CD4-positive, alpha-beta T cell (primary cell): ENCODE measurements at places on chromosomes 4 and X. TPM values are rescaled to one million over a fixed set of nuclear protein-coding genes. Genes with fewer than 3 reads are reported as not detected.

DNA sequence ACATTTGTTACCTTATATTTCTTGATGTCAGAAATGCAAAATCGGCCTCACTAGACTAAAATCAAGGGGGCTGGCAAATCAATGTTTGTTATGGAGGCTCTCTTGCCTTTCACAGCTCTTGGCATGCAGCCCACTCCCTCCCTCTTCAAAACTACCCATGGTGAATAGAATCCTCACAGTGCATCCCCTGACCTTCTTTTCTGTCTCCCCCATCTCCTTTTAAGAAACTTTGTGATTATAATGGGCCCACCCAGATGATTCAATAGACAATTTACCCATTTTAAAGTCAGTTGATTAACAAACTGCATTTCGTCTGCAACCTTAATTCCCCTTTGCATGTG lies 184.0 kb downstream of the PCDH7 start:
- DNase-seq, result no peak

GRCh38 chrX:138914767-138915166 lies 203.2 kb upstream of the FGF13 start:
- DNase-seq, result no peak

GRCh38 chr4:55947254-55947882 lies 1.4 kb upstream of the CEP135 start:
- no peak for DNase-seq

STPG2 gene
- total RNA-seq, result 0.22 TPM

DNA sequence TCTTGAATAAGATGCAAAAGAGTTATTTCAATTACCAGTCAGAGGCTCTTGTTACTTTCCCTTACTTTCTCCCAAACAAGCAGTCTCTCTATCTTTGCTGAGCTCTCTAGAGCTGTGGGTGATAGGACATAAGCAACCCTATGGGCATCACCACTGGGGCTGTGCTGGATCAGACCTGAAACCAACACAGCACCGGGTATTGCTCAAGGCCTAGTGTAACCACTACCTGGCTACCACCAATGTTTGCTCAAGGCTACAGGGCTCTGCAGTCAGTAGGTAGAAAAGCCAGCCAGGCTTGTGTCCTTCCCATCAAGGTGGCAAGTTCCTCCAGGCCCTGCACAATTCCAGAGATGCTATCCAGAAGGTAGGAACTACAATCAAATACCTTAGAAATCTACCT lies 35.3 kb upstream of the AGTR2 start:
- no peak for DNase-seq

DNA sequence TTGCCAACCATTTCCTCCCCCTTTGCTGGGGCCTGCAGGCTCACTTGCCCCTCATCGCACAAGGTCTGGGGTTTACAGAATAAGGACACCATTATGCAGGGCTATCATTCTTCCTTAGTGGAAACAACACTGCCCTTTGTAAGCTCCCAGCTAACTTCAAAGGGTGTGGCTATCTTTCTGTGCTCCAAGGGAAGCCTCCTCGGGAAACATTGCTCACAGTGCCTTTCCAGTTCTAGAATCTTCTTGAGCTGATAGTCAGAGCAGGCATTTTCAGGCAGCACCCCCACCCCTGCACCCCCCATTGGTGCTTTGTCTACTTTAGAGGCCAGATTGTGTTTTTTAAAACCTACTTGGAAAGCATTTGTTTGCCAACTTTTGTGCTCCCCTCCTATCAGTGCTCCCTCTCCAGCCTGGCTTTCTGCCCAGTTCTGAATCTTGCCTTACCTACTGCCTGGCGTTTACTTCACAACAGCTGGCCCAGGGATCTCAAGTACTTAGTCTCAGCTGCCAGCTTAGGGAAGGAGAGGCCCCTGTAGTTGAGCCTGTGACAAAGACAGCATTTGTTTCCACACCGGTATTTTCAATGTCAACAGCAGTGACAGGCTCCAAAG lies 53.5 kb downstream of the PLAC1 start:
- DNase-seq, result no peak

- DNase-seq, result no peak
Observed at GRCh38 chr4:74539044-74539790, 94.3 kb downstream of the AREG start.
